ENCODE measurements at places on chromosomes 1 and 21. TPM values are rescaled to one million over a fixed set of nuclear protein-coding genes. Genes with fewer than 3 reads are reported as not detected.

DNA sequence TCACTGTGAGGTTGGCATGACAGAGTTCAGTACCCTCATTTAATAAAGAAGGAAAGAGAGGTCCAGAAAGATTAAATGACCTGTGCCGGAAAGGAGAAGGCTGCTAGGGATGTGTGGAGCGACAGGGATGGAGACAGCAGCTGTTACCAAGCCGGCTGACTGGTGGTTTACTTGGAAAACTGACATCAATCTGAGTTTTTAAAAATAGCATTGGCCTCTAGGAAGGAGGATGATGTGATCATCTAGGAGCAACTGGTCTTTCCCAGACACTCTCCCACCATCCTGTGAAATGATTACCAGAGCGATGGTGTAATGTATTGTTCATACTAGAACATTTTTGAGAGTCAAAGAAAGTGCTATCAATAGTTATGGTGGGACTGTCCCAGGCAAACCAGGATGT, 154.4 kb downstream of the ZSCAN20 start:
- DNase-seq = no peak

Gene LAMB3
- total RNA-seq = 136 TPM

DNA sequence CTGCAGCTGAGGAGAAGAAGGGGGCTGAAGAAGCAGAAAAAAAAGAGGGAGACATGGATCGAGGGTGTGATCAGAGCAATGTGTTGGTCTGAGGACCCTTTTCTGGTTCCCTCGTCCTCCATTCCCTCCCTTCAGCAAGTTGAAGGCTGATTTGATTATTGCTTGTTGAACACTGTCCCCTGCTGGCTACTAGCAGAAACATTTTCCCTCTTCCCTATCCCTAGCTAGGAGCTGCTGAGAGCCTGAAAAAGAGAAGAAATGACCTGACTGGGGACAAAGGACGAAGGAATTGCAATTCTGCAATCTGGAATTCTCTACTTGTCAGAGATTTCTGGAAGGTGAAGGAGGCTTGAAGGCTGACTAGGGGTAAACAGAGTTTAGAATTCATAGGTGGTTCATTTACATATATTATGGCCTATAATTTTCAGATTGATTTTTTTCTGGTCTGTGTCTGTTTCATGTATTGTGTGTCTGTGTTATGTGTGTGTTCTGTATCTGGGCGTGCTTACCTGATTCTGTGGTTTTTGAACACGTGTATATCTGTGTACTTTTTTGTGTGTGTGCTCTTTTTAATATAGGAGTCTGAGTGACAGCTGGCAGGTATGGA, 9.8 kb downstream of the NHLH1 start:
- no peak for DNase-seq

DNA sequence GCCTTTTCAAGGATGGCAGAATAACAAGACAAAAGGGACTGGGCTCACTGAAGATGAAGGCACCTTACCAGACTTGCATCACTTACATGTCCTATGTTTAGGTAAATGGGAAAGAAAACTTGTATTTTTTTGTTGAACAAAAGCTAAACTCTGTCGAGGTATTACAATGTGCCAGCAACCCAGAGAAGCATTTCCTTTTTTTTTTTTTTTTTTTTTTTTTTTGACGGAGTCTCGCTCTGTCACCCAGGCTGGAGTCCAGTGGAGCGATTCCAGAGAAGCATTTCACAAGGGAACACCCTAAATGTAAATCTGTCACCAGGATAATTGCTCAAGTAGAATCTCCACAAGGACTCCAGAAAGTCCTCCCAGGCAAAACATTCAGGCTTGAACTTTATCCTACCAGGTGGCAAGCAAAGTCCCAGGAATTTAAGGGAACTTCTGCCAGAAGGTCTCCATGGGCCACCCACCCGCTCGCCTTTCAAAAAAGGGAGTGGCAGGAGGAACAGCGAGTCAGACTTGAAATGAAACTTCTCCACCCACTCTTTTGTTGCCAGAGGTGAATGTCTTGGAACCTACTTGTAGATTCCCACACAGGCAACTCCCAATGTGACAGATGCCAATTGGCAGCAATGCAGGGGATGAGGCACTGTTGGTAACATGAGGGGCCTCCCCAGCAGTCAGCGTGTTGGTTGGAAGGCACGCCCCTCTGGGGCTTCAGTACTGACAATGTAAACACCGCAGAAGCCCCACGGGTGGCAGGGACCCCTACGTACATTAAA, 125.0 kb downstream of the TIAM1 start:
- peak; percentile 49 for DNase-seq

Data from left colon (tissue), 2 donors.